ENCODE measurements at places on chromosomes 4 and X.

GRCh38 chrX:38260231-38260630 is 39.6 kb upstream of the SRPX start:
- DNase-seq = no peak

GRCh38 chrX:119942831-119943184 is 743 bp downstream of the NKAP start:
- no peak for DNase-seq

DNA sequence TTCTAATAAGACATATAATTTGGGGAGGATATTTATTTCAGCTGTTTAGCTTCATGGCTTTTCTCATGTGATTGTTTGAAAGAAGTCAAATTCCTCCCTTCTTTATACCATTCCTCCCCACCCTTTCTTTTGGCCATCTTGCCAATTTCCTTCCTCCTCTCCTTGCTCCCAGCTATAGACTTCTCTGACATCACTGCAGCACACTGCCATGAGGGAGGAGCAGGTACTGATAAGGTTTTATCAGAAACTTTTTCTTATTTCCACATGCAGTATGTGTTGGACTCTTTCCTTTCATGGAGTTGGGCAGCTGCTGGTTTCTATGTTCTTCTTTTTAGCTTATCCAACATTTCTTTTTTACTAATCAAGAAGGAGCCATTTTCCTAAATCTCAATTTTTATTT is 481.7 kb upstream of the NR3C2 start:
- DNase-seq = no peak

DNA sequence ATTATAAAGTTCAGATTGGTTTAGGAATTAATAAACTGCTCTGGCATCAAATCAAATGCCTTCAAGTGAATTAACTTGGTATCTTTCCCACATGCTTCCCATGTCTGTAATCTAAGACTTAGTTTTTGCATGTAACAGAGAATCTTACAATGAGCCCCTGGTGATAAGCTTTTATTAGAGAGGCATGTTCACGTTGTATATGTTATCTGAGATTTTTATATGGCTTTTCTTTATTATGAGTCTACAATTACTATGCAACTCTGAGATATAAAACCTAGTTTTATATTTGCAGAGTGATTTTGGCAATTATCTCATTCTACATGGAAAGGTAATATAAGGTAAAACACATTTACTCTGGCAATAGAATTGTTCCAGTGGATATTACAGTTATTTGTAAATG is 1578.4 kb upstream of the IGFBP7 start:
- no peak for DNase-seq

GRCh38 chrX:111503485-111503993 is 7.9 kb upstream of the SERTM2 start:
- no peak for DNase-seq

GRCh38 chr4:165439981-165440380 is 61.2 kb downstream of the CPE start:
- no peak for DNase-seq

DNA sequence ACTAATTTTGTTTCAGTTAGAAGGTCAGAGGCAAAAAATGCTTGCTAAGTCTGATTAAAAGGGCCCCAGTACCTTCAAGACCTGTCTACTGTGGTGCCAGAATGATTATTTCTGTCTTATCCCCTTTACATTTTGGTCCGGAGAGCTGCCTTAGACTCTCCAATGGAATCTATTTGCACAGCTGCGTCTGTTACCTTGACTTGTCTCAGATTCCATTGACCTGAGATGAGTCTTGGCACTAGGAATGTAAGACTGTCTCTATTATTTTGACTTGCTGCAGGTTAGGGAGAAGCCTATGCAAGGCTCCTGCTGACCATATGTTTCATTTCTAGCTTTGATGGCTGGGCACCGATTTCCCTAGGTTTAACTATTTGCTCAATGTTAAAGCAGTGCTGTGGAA is 457.6 kb downstream of the KCTD8 start:
- DNase-seq = no peak

DNA sequence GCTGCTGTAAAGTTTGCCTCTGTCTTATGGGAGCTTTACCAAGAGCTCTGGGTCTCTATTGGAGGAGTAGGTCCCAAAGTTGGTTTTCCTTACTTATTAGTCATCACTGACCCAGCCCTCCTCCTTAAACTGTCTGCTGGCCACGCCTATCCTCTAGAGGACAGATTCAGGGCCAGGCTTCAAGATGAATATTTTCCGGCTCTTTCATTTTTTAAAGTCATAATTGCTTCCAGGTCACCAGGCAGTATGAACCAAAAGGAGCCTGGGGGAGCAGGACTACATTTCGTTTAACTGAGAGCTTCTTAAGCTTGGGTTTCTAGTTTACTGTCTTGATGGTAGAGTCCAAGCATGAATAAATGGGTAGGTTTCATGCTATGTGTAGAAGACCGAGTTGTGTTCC is 13.7 kb downstream of the BCORL1 start:
- peak; percentile 73 for DNase-seq

DNA sequence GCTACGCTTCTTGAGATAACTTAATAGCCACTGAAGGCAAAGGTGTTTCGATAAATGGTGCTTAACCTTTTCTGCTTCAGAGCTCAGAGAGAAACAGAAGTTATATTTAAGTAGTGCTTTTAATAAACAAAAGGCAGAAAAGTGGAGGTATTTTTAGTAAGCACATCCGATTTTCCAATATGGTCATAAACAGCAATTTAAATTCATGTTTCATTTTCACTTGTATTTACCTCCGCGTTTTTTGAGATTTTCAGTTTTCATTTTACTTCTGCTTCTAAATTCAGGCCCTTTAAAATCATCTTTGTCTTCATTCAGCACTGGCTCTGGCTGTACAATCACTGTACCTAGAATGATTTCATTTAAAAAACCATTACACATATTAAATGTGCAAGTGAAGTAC is 92.4 kb downstream of the ATRX start:
- DNase-seq = no peak

DNA sequence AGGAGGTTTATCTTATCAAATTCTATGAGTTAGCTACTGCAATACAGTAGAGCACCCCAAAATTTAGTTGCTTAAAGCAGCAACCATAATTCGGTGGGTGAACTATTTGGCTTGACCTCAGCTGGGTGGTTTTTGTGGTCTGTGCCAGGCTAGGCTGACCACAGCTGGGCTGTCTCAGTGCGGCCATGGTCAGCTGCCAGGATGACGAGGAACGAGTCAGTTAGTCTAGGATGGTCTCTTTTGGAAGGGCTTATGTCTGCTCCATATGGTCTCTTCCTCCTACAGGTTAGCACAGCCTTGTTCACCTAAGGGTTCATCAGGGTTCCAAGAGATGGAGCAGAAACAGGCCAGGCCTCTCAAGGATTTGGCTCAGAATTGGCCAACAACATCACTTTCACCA is 210.4 kb downstream of the PALLD start:
- no peak for DNase-seq

- DNase-seq = peak; percentile 25
These were observed 66.0 kb upstream of the C4orf54 start for GRCh38 chr4:99723612-99724011.

DNA sequence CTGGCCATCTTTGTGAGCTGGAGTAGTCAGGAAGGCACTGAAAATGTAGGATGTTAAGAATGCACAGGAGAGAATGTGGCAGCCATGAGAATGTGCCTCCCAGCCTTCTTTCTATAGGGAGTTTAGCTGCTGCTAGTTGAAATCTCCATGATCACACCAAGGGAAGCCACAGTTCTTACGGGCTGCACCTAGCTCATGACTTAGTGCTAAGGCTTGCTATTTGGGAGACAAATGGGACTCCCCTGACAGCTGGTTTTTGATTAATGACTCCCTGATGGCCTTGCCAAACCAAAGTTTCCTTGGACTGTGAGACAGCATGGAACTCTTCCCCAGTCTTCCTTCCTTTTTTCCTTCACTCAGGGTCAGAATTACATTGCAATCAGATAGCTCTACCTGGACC is 9.2 kb downstream of the CTSO start:
- peak; percentile 18 for DNase-seq

DNA sequence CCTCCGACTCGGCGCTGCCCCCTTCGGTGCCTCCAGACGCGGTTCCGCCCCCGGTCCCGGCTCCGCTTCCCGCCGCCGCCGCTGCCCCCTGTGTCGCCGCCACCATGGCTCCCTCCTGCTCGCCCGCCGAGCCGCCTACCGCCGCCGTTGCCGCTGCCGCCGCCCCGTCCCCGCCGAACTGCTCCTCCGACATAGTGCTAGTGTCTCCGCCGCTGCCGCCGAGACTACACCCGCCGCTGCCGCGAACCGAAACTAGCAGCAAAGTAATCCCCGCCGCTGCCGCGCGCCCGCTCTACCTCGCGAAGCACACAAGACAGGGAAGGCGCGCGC is 340 bp downstream of the HNRNPD start:
- no peak for DNase-seq

DNA sequence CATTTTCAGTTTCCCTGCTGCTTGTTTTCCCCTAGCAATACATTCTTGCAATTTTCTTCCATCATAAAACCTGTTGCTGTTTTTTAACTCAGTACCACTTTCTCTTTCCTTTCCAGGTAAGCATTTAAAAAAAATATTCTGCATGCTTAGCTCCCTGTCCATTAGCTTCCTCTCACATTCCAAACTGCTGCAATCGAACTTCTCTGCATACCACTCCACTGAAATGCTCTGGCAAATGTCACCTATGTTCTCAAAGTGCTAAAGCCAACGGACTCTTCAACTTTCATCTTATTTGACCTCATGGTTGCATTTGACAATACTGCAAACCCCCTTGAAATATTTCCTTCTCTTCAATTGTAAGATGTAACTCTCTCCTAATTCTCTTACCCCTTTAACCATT is 192.7 kb downstream of the ANAPC10 start:
- no peak for DNase-seq

DNA sequence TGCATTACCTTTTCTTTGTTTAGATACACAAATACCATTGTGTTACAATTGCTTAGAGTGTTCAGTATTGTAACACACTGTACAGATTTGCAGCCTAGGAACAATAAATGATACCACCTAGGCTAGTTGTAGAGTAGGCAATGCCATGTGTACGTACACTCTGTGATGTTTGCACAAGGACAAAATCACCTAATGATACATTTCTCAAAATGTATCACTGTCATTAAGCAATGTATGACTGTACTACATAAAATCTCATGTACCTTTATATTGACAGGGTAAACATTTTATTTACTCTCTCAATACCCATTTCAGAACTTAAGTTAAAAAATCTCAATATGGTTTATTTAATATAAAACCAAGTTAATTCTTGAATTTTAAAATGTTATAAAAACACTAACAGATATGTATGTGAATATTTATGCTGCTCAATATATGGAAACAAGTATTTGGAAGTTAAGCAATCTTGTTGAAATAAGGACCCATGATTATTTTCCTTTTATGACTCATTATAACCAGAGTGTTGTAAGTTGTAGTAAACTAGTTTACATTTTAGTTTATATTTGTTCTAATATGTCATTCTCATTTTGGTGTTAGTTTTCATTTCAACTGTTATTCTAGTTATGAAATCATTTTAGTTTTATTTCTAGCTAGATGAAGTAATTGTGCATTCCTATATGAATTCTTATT is 409.2 kb downstream of the TLL1 start:
- no peak for DNase-seq

DNA sequence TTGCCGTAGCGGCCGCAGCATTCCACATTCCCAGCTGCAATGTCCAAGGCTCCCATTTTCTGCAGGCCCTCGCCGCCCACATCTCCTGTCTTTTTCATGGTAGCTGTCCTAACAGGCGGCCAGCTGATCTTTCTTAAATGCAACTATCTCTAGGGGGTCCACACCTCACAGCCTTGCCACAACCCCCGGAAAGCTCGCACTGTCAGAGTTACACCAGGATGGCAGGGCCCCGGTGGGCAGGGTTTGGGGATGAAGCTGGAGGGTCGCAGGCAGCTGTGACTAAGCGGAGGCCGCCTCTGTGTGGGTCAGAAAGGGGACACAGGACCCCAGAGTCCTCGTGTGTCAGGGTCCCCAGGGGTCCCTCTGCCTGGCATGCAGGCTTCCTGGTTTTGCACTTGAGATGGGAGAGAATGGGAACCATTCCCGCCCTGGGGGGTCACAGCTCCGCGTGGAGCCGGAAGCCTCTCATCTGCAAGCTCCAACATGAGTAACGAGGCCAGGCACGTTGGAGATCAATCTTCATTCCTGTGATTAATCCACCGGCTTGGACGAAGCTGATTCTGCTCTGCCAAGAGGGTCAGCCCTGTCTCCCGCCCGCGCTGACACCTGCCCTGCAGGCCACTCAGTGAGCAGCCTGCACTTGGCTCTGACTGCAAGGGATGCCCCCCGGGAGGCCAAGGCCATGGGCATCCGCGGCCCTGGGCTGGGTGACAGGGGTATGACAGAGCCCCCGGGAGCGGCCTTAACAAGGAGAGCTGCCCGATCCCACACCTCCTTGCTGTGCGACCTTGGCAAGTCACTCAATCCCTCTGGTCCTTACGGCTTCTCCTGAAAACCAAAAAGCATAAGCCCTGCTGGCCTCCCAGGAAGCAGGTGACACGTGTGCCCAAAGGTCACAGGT is 97.9 kb downstream of the ADRA2C start:
- DNase-seq = no peak

DNA sequence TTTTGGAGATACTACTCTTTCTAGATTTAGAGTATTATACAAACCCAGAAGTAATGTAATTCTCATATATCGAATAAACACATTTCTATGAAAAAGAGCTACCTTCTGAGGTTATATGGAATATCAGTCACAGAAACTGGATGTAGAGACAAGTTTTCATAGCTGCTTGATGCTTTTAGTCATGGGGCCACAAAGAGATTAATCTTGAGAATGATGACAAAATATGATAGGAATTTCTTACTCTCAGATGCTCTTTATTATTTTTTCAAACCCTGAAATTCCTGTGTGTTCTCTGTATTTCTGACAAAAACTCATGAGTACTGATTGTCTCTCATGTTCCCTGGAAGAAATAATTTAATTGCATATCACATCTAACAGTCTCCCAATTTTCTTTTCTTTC is 662.5 kb downstream of the RAPGEF2 start:
- no peak for DNase-seq

- no peak for DNase-seq
These were observed 38.6 kb upstream of the GPR101 start for GRCh38 chrX:137072396-137072795.
